ENCODE measurements at places on chromosomes 6 and 20.

- no peak for DNase-seq
Measured at GRCh38 chr6:38391206-38391605, 248.5 kb downstream of the BTBD9 start.

DNA sequence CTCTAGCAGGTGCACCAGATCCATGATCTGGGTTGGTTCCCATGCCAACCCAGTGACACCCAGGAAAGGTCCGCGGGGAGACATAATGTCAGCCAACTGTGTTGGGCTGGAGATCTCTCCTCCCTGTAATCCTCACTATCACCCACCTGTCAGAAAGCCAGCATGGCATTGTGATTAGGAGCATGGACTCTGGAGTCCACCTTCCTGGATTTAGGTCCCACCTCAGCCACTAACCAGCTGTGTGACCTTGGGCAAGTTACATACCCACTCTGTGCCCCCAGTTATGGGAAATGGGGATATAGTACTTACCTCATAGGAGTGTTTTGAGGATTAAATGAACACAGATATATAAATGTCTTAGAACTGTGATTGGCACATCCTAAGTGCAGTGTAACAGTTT is 97.9 kb downstream of the ZDHHC14 start:
- no peak for DNase-seq

- peak; percentile 24 for DNase-seq
Measured at GRCh38 chr6:157946865-157947532, 34.7 kb upstream of the SYNJ2 start.

- no peak for DNase-seq
Measured at GRCh38 chr20:54560357-54560756, 85.0 kb downstream of the DOK5 start.

GRCh38 chr6:30411515-30412207 is 66.7 kb downstream of the RPP21 start:
- DNase-seq, result peak; percentile 72

DNA sequence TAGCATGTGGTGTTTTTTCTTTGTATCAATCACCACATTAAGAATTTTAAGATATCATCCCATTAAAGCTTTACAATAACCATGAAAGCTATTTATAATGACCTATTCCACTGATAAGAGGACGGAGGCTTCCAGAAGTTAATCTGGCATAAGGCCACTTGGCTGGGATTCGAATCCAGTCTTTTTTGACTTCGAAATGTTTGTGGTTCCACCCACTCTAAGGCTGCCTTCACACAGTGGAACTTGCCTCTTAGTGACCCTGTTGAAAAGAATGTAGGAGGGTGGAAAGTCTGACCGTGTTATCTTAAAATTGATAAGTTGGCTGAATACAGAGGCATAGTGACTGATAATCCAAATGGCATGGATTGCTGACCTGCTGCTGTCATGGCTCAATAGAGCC is 959.7 kb downstream of the KIF16B start:
- no peak for DNase-seq

DNA sequence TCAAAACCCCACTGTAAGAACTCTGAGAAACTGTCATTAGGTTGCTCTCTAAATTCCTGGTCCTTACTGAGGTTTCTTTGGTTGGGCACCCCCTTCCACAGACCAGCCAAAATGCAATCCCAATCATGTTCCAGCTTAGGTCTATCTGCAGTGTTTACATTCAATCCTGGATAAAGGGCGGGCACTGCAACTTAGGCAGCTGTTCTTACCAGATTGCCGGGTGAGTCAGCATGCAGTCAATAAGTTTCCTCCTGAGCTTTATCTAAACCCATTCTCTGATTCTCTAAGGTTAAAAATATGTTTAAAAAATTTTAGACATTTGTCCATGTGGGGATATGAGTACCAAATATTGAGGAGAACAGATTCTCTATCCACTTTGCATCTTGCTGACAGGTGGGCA is 197.8 kb downstream of the HAO1 start:
- DNase-seq, result no peak

DNA sequence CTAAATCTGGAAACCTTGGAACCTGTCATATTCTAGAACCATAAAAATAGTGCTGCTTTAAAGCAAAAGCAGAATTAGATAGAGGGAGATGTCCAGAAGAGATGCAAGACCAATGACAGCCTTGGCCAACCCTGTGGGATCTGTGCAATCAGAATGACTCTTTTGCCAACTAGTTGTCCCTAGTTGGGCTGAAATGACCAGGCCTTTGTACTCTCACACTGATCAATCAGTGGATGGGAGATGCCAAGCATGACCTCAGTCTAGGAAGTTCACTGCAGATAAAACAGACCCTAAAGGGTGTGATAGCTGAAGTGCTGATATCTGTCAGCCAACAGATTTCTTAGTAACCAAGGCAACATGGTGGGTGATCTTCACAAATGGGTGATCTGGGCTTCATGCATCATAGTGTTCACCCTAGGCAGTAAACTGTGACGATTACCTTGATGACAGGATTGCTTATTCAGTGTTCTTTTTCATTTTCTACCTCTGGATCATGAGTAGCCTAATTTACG is 52.1 kb downstream of the BCKDHB start:
- no peak for DNase-seq

DNA sequence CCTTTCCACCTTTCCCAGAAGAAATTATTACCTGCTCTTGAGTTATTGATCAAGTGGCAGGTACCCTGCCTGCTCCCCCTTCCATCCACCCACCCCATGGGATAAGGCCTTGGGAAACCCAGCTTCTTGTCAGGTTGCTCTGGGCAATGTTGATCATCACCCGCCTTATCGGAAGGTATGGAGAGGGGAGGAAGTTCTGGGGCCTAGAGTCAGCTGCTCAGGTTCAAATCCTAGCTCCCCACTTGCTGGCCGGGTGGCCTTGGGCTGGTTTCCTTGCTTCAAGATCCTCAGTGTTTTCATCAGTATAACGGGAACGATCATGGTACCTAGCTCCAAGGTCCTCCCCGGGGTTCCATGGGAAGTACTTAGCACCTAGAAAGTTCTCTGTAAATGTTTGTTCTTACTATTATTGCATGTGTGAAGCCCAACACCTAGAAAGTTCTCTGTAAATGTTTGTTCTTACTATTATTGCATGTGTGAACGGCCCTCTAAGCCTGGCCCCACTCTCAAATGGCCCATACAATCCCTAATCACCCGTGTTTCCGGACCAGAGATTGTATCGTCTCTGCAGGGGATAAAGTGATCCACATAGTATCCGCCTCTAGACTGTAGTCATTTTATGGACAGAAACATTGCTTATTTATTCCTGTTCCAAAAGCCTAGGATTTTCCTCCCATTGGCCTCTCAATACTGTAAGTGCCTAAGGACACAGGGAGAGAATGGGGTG is 1.1 kb upstream of the PREX1 start:
- no peak for DNase-seq

DNA sequence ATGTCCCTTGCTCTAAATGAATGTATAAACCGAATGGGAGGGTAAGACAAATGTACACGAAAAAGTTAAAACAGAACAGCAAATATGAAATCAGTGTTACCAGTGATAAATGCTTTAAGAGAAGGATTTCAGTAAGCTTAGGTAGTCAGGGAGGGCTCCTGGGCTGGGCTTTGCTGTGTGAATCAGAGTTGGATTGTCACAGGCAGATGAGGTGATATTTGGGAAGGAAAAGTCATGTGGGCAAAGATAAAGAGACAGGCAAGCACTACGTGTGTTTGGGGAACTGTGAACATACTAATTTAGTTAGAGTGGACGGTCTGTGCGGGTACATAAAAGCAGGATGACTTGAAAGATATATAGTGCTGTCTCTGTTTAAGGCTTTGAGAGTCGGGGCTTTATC is 114.8 kb downstream of the CRYBG1 start:
- DNase-seq, result no peak

DNA sequence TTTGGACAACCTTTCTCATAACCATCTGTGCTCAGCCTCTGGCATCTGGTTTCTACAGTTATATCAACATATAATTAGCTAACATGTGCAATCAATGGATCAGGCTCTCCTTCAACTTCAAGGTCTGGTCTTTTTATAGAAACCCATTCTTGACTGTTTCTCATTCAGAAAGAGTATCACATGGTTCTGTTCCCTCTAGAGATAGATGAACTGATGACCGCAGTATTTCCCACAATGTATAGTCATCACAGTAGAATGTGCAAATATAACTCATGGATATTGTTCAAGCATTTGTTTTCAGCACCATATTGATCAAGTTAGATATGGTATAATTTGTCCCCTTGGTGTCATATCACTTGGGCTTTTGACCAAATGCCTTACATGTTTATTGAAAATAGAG is 656.2 kb downstream of the FRK start:
- no peak for DNase-seq

DNA sequence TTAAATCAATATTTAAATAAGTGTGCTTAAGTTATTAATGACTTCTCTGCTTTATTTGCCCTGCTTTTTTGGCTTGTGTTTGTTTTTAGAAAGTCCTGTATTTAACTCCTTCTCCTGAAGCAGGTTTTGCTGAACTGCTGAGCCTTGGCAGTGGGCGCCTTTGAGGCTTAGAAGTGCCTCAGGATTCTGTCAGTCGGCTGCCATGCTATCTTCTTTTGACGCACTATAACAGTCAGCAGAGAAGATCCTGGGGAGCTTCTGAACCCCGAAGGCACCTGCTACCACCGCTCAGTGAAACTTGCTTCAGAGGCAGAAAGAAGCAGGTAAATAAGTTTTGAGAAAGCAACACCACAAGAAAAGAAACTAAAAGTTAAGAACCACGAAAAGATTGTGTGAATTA is 22.4 kb downstream of the PCMT1 start:
- DNase-seq, result no peak

- DNase-seq, result no peak
Measured at GRCh38 chr6:76552268-76552667, 479.8 kb upstream of the IMPG1 start.

DNA sequence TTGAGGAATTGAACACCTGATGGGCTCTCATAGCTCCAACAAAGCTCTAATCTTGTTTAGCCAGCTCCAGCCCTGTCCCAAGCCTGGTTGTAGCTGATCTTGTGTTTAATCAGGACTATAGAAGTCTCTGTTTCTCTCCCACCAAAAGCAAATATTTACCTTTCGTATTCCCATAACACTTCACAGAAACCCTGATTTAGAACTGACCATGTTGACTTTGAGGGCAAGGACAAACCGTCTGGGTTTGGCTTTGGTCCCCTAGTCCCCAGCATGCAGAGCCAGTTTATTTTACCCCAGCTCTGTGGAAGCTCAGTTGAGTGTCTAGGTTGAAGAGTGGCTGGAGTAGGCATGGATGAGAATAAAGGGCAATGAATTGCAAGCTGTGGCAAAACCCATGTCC is 18.0 kb upstream of the SIM1 start:
- no peak for DNase-seq

GRCh38 chr6:158029668-158030230 is 48.1 kb downstream of the SYNJ2 start:
- DNase-seq, result no peak

DNA sequence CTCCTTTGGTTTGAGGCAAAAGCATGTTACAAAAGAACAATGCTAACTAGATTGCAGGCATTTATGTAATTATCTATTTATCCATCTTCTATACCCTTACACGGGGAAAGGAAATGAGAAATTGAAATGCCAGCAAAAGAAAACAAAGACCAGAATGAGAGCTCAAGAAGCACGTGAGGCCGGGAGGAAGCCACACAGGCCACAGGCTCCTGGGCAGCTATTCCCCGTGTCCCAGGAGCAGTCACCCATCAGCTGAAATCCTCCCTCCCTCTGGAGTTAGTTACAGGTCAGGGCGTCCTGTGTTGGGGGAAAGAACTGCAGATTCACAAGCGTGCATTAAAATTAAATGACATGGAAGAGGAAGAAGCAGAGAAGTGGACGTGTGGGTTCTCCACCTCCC is 64.7 kb upstream of the RPS6KA2 start:
- no peak for DNase-seq

DNA sequence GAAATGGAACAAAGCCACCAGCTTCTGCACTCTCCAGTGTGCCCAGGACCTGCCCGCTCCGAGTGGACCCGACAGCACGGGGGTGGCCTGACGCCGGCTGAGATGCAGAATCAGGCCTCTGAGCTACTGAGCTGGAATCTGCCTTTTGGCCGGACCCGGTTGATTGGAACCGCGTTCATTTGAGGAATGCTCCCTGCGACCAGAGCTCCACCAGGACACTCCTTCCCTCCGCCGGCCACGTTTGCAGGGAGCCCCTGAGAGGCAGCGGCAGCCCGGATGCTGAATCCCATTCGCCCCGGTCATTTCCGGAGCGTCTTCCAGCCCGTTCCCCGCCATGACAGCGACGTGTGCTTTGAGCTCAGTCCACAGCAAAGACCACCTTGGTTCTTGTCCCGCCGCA is 392.7 kb downstream of the THBS2 start:
- no peak for DNase-seq

DNA sequence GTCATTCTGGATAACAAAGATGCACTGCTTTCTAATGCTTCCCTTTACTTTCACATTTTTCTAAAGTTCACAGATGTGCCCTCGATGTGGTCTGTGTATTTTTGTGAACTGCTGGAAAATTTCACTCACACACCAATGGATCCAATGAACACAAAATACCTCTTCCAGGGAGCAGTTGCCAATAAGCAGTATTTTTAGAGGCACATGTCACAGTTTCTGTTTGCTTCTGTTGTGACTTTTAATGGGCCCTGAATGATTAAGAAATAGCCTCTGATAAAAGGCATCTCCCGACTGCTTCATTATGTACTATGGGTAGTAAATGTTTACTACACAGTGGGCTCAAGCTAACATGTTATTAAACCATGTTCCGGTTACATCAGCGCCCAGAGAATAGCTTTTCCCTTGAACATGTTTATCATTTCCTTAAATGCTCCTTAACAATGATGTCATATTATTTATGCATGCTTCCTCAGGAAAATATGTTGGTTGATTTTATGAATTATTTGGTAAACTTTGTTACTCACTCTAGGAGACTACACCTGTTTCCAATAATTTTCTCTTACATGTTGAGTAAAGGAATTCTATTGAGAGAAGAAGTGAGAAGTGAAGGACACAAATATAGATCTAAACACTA is 188.0 kb downstream of the KCNQ5 start:
- no peak for DNase-seq

GRCh38 chr20:36866164-36866563 is 9.8 kb upstream of the TLDC2 start:
- no peak for DNase-seq

GRCh38 chr6:49543087-49543858 is 7.2 kb upstream of the C6orf141 start:
- no peak for DNase-seq
